ENCODE measurements at places on chromosomes 6 and 20.

DNA sequence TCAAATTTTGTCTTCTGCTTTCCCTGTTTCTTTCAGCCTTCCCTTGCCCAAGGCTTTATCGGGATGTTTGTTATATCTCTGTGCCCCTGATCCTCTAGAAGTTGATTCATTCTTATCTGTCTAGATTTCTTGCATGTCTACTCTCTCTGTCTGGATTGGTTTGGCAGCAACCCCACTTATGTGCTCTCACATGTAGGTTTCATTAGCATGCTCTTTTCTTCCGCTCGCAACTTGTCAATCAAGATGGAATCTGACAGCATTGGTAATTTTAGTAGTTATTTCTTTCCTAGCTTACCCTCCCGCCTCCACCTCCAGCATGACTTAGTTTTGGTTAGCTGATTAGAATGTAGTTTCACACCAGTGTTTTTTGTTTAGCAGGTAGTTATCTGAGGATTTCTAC is 39.3 kb downstream of the LRRC1 start:
- H3K4me3 ChIP-seq: no peak overlapping the region
- no peaks in the 10 kb centered on the region for H3K27me3 ChIP-seq
- H3K27ac ChIP-seq: no peak overlapping the region

DNA sequence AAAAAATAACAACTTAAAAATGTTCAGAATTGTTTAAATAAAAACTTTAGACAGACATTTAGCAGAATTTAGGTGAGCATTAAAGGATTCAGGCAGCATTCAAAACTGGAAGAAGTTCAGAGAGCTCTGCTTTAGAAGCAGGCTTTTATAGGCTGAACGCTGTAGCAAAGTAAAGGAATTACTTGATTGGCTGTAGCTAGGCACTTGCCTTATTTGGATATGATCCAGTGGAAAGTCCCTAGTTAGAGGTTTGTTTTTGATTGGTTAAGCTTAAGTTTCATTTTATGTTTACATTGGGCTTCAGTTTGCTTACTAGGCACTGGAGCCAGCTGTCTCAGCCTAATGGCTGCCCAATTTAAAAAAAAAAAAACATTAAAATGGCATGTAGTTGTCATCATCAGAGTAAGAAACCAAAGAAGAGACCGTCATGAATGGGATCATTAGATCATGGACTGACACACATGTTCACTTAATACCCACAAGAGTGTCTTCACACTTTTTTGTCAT is 65.1 kb downstream of the CBFA2T2 start:
- peak; percentile 98 for DNase-seq
- no peaks in the 10 kb centered on the region for H3K27me3 ChIP-seq
- peaks cover 4% of the 10 kb centered on the region for H3K36me3 ChIP-seq
- H3K4me3 ChIP-seq: peak overlapping the region; percentile 15
- peaks cover 58% of the 10 kb centered on the region for H3K4me1 ChIP-seq

DNA sequence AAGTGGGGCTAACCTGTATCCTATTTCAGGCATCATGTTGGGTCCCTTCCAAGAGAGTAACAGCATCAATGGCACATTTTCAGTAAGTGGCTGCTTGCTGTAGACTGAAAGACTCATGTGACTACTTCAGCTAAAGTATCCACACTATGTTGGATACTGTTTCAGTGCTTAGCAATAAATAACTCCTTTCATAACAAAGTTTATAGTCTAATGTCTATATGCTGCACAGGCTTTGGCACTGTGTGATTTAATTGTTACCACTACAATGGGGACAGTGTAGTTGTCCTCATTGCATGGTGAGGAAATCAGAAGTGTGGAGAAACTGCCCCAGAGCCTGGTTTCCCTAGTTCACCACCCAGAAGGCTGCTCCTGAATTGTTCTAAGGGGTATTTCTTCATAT is 318.0 kb upstream of the PTCHD4 start:
- no peak overlapping the region for H3K27ac ChIP-seq
- DNase-seq: no peak
- no peak overlapping the region for H3K4me3 ChIP-seq
- no peaks in the 10 kb centered on the region for H3K27me3 ChIP-seq
- H3K36me3 ChIP-seq: no peaks in the 10 kb centered on the region

DNA sequence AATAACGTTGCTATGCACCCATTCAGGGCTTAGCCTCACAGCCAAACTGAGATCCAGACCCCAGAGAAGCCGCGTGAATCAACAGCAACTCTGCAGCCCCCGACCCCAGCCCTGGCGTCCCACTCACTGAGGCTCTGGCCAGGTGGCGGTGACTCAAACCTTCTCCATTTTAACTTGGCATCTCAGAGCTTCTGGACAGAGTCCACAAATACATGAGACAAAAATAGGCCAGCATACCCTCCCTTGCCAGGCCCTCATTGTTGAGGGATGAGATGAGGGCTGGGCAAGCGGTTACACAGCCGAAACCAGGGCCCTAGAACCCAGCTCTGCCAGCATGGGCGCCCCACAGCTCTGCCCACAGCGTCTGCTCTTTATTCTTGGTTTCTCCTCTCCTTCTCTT is 118.4 kb downstream of the MYLK4 start:
- H3K4me3 ChIP-seq: no peak overlapping the region
- DNase-seq: no peak
- no peaks in the 10 kb centered on the region for H3K36me3 ChIP-seq
- H3K4me1 ChIP-seq: peaks cover 31% of the 10 kb centered on the region
- peaks cover 56% of the 10 kb centered on the region for H3K27me3 ChIP-seq

DNA sequence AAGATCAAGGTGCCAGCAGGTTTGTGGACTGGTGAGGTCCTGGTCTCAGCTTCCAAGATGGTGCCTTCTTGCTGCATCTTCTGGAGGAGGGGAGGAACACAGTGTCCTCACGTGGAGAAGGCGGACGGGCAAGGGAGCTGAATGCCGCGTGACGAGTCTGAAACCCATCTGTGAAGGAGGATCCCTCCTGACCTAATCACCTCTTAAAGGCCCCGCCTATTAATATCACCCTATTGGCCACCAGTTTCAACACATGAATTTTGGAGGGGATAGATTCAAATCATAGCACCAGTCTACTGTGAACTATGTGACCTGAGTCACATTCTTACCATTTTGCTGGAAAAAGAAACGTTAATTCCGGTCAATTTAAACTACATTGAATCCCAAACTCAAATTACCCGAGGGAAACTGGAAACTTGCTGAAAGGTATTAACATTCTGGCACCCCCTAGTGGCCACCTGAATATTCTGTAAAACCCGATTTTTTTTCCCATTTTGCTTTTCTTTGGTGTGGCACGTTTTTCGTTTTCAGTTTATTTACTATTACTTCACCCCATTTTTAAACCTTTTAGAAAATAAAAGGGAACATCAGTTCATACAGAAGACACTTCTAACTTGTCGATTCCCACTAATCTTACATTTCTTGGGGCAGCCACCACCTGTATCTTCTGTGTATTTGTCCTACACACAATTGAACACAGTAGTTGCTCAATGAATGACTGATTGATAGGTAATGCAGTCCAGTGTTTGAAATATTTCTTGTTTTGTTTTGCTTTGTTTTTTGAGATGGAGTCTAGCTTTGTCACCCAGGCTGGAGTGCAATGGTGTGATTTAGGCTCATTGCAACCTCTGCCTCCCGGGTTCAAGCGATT is 17.9 kb upstream of the CCDC170 start:
- no peak overlapping the region for H3K27ac ChIP-seq
- no peaks in the 10 kb centered on the region for H3K36me3 ChIP-seq
- H3K4me3 ChIP-seq: no peak overlapping the region

Measured in HepG2 (cell line).